ENCODE measurements at places on chromosomes 6 and 20. TPM values are rescaled to one million over a fixed set of nuclear protein-coding genes. Genes with fewer than 3 reads are reported as not detected.

GRCh38 chr20:39259010-39259803 is 297.1 kb downstream of the DHX35 start:
- no peak overlapping the region for H3K4me3 ChIP-seq
- no peaks in the 10 kb centered on the region for H3K36me3 ChIP-seq

FAM83C gene
- not detected for total RNA-seq

DNA sequence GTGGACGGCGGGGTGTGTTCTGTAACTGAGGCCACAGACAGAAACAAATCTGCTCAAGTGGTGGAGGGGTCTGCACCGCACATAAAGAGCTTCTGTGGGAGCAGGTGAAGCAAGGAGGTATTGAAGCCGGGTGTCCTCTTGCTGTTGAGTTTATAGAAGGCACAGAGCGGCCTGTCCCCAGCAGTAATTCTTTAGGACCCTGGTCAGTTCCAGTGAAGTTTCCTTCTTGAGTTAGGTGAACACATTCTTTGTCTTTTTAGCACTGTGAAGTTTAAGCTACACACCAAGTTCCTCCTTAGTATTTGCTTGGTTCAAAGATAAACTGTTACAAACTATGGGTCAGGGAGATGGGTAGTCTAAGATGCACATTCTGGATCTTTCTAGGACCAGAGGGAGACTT is 6.1 kb downstream of the PRDM1 start:
- no peaks in the 10 kb centered on the region for H3K27me3 ChIP-seq
- H3K36me3 ChIP-seq: peaks cover 3% of the 10 kb centered on the region
- no peak for DNase-seq
- H3K4me3 ChIP-seq: no peak overlapping the region
- H3K27ac ChIP-seq: no peak overlapping the region
- peaks cover 10% of the 10 kb centered on the region for H3K4me1 ChIP-seq

DNA sequence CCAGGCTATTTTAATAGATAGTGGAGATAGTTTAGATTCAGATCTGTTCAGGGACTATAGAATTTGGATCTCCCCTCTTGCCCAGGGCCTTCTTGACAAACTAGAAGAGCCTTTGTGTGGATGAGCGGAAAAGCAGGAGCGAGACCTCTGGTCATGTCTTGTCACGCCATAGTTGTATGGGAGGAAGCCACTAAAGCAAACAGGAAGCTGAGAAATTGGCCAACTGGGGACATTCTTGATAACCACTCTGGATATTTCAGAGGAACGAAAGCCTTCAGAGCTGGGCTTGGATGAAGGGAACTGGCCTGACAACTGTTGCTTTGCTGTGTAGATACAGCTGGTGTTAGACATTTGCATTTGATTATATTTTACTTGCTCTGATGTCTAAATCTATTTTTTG is 54.1 kb upstream of the EXOC2 start:
- no peaks in the 10 kb centered on the region for H3K36me3 ChIP-seq
- DNase-seq: no peak

DNA sequence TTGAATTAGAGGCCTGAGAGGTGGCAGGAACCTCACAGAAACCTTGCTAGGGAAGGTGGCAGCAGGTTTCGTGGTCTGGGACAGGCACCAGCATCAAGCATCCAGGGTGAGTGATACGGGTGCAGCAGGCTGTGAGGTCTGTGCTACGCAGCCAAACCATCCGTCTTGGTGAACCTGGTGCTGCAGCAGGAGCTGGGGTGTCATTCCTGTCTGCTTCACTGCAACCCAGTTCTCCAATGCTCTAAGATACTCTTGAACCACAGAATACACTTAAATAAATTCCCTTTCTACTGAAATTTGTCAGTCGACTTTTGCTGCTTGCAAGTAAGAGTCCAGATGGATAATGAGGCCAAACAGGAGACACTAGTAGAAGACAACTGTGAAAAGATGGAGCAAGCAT is 9.7 kb upstream of the CBLN4 start:
- no peaks in the 10 kb centered on the region for H3K4me1 ChIP-seq
- no peak overlapping the region for H3K27ac ChIP-seq
- no peak for DNase-seq

DNA sequence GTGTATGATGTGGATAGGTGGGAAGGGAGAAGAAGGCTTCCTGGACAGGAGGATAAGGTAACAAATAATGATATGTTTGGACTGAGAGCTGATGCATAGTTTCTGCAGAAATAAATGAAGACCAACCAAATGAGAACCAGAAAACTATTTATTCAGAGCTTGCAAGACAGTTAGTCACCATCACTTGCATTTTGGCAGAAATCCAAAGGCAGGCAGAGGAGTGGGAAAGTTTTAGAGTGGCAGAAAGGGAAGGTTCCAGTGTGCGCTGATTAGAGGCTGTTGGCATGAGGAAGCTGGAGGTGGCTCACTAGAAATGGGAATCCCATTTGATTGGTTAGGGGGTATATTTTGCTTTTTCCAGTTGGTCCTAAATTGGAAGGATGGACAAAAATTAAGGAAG is 13.0 kb upstream of the F13A1 start:
- no peaks in the 10 kb centered on the region for H3K36me3 ChIP-seq
- DNase-seq: no peak
- H3K27ac ChIP-seq: no peak overlapping the region

GRCh38 chr20:875115-875514 is 41.0 kb downstream of the ANGPT4 start:
- no peaks in the 10 kb centered on the region for H3K4me1 ChIP-seq
- peaks cover 7% of the 10 kb centered on the region for H3K27me3 ChIP-seq
- no peak overlapping the region for H3K27ac ChIP-seq
- no peaks in the 10 kb centered on the region for H3K36me3 ChIP-seq
- H3K4me3 ChIP-seq: no peak overlapping the region

- no peaks in the 10 kb centered on the region for H3K4me1 ChIP-seq
- no peak for DNase-seq
- H3K4me3 ChIP-seq: no peak overlapping the region
Observed at GRCh38 chr20:5096463-5096862, 23.3 kb downstream of the PCNA start.

SSTR4 gene
- total RNA-seq: not detected

GRCh38 chr20:59158673-59159072 is 4.9 kb upstream of the ZNF831 start:
- H3K27me3 ChIP-seq: no peaks in the 10 kb centered on the region
- H3K4me1 ChIP-seq: no peaks in the 10 kb centered on the region
- no peak for DNase-seq
- no peaks in the 10 kb centered on the region for H3K36me3 ChIP-seq
- no peak overlapping the region for H3K4me3 ChIP-seq
- H3K27ac ChIP-seq: no peak overlapping the region

- no peaks in the 10 kb centered on the region for H3K27me3 ChIP-seq
- no peak overlapping the region for H3K4me3 ChIP-seq
- no peak for DNase-seq
- peaks cover 3% of the 10 kb centered on the region for H3K4me1 ChIP-seq
- H3K27ac ChIP-seq: no peak overlapping the region
- H3K36me3 ChIP-seq: peaks cover 5% of the 10 kb centered on the region
Observed at GRCh38 chr6:100614386-100614785, 149.7 kb upstream of the SIM1 start.

STAU1 gene
- 43.9 TPM for total RNA-seq

DEFB124 gene
- total RNA-seq: not detected

DNA sequence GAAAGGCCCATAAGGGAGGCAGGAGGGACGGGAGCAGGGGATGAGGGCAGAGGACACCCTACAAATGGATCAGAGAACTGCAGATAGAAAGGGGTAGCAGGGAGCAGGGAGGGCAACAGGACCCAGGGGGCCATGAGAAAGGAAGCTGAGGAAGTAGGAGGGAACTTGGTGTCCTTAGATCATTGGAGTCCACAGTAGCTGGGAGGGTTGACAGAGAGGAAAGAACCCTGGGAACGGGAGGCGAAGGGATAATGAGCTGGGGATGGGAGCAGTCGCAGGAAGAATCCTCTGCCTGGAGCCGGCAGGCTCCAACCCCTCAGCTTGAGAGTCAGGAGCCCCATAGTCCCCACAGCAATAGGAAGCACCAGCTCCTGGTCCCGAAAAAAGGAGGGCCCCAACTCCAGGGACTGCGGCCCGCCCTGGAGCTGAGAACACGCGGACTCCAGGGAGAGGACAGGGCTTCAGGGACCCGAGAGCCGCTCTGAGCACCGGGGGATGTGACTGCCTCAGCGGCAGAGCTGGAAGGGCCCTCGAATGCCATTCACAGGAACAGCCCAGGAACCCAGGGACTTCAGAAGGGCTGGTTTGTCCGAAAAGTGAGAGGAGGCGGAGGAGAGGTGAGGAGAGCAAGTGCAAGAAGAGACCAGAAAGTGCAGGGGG is 32.7 kb downstream of the HLA-A start:
- H3K27me3 ChIP-seq: peaks cover 15% of the 10 kb centered on the region
- no peak overlapping the region for H3K27ac ChIP-seq
- no peak for DNase-seq

C6orf52 gene
- total RNA-seq: not detected

- no peaks in the 10 kb centered on the region for H3K27me3 ChIP-seq
- peak; percentile 90 for DNase-seq
- no peak overlapping the region for H3K27ac ChIP-seq
- no peaks in the 10 kb centered on the region for H3K36me3 ChIP-seq
- H3K4me1 ChIP-seq: peaks cover 13% of the 10 kb centered on the region
Observed at GRCh38 chr6:74073429-74073828, 377.4 kb downstream of the CD109 start.

DNA sequence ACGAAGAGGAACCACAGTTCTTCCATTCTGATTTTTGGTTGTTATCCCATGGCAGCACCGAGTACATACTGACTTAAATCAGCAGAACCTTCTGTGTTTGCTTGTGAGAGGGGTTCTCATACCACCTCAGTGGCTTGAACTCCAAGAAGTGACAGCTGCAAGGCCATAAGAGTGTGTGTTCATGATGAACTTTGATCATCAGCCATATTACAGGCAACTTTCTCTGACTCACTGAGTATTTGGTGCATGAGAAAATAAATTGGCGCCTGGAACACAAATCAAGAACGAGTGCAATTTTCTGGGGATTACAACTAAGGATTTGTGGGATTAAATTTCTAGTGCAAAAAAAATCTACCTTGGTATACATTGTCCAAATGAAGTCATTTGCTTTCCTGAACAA is 68.9 kb downstream of the CYP39A1 start:
- H3K4me1 ChIP-seq: no peaks in the 10 kb centered on the region
- DNase-seq: no peak
- no peaks in the 10 kb centered on the region for H3K27me3 ChIP-seq
- no peaks in the 10 kb centered on the region for H3K36me3 ChIP-seq

- no peak for DNase-seq
- H3K4me3 ChIP-seq: no peak overlapping the region
- no peaks in the 10 kb centered on the region for H3K36me3 ChIP-seq
- no peaks in the 10 kb centered on the region for H3K4me1 ChIP-seq
- H3K27me3 ChIP-seq: no peaks in the 10 kb centered on the region
Observed at GRCh38 chr6:107144014-107144413, 28.7 kb upstream of the BEND3 start.

GRCh38 chr6:169913096-169913638 is 161.7 kb downstream of the ERMARD start:
- no peak overlapping the region for H3K4me3 ChIP-seq
- H3K27me3 ChIP-seq: no peaks in the 10 kb centered on the region
- no peaks in the 10 kb centered on the region for H3K36me3 ChIP-seq
- no peak for DNase-seq

DNA sequence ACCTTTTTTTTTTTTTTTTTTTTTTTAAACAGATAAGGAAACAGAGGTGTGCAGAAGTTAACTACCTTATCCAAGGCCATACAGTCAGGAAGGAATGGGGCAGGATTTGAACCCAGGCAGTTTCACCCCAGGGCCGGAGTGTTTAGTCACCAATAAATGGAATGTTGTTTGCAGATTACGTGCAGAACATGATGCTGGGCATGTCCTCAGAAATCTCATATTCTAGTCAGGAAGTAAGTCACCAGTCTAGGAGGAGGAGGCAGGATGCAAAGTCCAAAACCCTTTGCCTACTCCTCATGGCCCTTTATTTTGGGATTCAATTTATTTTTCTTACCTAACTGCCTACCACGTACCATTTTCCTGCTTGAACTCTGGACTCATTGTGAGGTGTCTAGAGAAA is 57.1 kb upstream of the LRRC1 start:
- no peak overlapping the region for H3K27ac ChIP-seq
- no peak for DNase-seq
- H3K4me1 ChIP-seq: peaks cover 7% of the 10 kb centered on the region
- no peak overlapping the region for H3K4me3 ChIP-seq

DNA sequence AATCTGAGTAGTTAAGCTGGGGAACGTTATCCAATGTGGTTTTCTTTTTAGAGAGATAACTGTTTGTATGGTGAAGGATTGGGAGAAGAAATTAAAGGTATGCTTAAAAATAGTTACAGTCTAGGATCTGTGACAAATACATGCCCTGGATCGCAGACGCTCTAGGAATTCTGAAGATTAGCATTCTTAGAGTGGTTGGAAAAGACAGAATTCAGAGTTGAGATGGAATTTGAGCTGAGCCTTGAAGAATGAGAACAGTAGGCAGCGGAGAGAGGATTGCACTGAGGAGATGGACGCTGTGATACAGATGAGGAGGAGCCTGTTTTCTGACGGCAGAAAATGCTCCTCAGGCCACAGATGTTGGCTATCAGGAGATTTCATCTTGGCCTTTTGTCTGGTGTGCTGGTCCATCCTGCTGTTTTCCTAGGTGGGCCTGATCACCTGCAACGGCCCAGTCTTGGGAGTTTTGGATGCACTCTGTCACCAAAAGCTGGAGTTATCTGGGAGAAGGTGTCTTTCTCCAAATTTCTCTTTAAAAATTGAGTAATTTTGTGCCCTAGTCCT is 48.3 kb upstream of the KIF25 start:
- 0 out of 2 replicates have a peak, but pooled peaks cover 2% of the 10 kb centered on the region for H3K4me1 ChIP-seq
- no peak overlapping the region for H3K4me3 ChIP-seq
- no peak for DNase-seq
- peaks cover 26% of the 10 kb centered on the region for H3K36me3 ChIP-seq
- no peak overlapping the region for H3K27ac ChIP-seq

DNA sequence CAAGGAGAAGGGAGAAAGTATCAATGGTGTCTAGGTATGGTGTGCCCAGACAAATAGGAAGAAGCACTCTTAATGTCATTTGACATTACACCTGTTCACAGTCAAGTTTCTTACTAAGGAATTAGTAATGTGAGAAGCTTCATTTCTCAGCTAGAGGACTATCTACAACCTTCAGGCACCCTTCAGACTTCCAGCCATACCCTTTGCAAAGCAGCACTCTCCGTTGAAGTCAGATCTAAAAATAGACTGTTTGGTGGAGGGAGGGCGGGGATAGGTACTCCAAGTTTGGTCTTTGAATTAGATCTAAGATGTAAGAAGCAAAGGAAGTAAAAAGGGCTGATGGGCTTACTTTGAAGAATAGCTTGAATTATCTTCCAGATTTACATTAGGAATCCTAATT is 311.1 kb downstream of the SLC35F1 start:
- no peaks in the 10 kb centered on the region for H3K36me3 ChIP-seq
- no peak overlapping the region for H3K4me3 ChIP-seq
- H3K27me3 ChIP-seq: no peaks in the 10 kb centered on the region
- H3K27ac ChIP-seq: no peak overlapping the region
- DNase-seq: no peak

All from IMR-90 (cell line).